ENCODE measurements at places on chromosomes 6 and 20.

DNA sequence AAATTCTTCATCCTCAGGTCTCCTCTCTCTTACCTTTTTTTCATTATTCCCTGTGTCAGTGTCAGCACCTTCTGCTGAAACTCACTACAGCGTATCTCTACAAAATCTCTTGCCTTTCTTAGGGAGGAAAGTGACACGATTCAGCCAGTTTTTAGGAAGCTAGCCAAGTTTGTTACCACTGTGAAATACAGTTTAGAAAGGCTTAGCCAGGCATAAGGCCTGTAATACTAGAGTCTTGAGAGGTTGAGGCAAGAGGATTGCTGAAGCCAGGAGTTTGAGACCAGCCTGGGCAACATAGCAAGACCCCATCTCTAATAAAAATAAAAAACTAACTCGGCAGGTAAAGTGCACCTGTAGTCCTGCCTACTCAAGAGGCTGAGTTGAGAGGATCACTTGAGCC, 16.7 kb downstream of the TAB2 start:
- no peak for DNase-seq

GRCh38 chr6:166630462-166630861, 3.4 kb upstream of the RPS6KA2 start:
- DNase-seq: no peak

DNA sequence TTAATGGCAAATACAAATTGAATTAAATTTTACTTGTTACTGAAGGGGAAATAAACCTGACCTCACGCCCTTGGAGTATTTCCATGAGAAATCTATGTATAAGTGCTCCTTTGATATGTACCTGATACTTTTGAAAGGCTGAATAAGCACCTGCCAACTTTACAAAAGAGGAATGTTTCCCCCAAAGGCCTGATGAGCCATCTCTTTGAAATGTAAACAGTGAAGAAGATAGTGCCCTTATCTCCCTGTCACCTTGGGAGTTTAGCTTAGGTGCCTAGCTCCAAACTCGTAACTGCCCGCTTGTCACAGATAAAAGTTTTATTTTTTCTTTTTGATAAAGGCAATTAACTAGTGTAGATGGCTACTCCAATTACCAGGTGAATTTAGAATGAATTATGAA, 1.1 kb upstream of the ZNF343 start:
- no peak for DNase-seq

DNA sequence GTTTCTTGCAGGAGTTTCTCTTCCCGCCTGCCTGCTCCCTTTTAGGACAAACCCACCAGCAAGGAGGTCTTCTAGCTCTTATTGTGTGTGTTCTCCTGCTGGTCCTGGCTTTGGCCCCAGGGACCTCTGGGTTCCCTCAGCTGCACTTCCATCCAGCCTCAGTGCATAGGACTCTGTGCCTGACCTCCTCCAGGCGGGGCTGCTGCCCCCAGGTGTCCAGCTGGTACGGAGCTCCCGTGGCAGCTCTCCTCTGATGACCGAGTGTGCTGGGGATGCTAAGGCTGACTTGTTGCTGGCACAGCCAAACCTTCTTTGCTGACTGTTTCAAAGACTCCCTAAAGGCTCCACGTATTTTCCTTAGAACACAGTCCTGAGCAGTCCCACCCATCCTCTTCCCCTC, 167.6 kb upstream of the PROKR2 start:
- no peak for DNase-seq

DNA sequence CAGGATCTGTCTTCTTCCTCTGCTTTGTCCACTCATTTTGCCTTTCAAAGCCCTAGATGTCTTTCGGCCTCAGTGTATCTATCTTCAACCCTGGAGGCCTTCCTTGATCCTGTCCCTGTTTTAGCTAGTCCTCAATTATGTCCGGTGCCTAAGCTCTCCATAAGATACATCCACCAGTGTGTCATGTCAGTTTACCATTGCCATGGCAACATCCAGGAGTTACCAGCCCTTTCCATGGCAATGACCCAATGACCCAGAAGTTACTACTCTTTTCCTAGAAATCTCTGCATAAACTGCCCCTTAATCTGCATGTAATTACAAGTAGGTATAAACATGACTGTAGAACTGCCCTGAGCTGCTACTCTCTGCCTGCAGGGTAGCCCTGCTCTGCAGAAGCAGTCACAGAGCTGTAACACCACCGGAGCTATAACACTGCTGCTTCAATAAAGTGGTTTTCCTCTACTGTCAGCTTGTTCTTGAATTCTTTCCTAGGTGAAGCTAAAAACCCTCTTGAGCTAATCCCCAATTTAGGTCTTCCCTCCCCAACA, 712.1 kb upstream of the AGPAT4 start:
- DNase-seq: no peak

GRCh38 chr6:92201618-92202017, 1217.7 kb downstream of the EPHA7 start:
- DNase-seq: peak; percentile 23

DNA sequence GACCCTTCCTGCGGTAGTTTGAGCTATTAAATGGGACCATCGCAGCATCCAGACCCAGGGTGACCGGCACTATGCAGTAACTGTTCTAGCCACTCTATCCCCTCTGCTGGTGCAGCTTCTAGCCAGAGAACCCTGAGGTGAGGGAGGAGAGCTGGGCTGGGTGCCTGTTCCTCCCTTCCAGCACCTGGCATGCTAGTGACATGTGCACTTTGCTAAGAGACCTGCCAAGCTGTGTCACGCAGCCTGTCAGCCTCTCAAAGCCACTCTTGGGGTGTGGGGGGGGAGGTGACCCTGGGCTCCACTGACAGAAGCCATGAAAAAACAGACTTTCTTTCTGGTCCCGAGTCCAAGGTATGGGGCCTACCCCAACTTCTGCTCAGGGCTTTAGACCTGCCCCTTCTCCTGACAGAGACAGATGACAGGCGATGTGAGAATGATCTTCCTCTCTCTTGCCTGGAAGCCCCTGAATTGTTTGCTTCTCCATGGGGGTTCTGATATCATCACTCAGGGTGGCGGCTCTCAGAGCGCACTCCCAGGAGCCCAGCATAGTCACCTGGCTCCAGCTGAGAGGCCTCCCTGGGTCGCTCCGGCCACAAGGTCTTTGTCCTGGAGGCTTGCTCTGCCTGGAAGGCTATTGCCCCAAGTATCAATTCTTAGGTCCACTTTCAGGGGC, 47.2 kb upstream of the MLN start:
- DNase-seq: no peak

DNA sequence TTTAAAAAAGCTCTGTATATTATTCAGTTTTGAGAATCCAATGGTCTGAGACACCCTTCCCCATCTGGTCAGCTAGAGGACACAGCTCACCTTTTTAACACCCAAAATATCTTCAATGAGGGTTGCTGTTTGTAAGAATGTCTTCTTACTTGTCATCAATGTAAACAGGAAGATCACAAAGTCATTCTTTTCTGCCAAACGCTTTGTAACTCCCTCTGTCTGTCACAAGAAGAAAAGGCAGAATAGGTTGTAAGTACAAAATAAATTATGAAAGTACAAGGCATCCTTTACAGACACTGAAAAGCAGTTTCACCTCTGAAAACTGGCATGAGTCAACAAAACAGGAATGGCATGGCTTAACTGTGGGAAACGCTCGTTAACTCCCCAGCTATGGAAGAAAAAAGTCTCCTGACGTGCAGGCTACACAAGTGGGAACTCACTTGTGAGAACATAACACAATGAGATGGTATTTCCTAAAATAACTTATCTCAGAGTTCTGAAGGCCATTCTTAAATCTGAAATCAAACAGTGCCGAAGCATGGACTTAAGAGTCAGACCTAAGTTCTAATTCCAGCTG, 42.7 kb downstream of the TRPC4AP start:
- DNase-seq: no peak

- no peak for DNase-seq
Observed at GRCh38 chr6:31794866-31795615, 511 bp downstream of the VARS1 start.

- DNase-seq: no peak
Observed at GRCh38 chr6:13005994-13006393, 289.4 kb downstream of the PHACTR1 start.

GRCh38 chr20:62049342-62050165, 16.1 kb downstream of the TAF4 start:
- no peak for DNase-seq

GRCh38 chr6:45507186-45507585, 129.5 kb upstream of the SUPT3H start:
- peak; percentile 54 for DNase-seq

- DNase-seq: peak; percentile 26
Observed at GRCh38 chr6:53986165-53986720, 125.0 kb upstream of the MLIP start.

DNA sequence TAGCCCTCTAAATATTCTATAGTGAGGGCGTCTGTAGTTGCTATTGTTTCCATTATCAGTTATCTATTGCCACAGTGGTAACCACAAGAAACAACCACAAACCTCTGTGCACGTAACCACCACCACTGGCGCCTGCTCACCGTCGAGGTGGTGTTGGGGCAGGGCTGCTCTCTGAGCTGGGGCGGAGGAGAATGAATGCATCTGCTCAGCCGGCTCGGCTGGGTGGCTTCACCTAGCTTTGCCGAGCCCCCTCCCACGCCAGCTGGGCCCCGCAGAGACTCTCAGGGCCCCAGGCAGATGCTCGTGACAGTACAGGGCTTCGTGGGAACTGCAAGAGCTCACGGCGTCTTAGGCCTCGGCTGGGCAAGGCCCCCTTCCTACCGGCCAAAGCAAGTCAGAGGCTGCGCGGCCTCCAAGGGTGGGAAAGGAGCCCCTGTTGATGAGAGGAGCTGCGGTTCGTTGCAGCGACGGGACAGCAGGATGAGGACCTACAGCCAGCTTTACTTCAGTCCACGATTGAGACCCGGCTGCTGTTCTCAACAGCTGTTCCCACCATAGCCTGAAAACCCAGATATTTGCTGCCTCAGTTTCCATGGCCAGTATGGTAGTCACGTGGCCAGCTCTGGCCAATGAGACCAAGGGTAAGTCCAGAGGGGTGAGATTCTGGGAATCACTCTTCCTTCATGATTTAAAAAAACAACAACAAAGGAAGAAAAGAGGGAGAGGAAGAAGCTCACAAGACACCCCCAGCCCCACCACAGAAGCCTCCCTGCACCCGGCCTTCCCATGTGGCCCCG, 120.2 kb upstream of the AFDN start:
- DNase-seq: no peak

DNA sequence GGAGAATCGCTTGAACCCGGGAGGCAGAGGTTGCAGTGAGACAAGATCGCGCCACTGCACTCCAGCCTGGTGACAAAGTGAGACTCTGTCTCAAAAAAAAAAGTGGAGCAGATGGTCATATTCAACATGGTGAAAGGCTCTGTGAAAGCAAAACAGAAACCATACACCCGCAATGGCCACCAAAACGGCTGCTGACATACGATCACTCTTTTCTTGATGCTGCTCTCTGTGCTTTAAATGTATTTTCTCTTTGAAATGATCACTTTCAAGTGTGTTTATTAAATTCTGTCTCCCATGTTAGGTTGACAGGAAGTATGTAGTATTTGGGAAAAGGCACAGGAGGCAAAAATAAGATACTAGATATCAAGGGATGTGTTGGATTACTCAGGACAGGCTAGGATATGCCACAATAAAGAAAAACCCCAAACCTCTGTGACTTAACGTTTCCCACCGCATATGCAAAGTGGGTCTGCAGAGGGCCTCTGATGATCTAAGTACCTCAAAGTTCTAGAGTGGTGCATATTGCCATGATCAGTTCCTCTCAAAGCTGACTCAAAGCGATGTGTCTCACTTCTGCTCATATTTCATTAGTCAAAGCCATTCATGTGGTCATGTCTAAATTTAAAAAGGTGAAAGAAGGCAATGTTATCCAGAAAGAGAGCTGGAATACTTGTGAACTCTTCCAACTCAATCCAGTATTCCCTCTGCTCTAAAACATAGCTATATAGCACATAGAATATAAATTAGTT, 155.1 kb upstream of the SOX4 start:
- no peak for DNase-seq

GRCh38 chr6:168828800-168829199, 387.8 kb downstream of the SMOC2 start:
- DNase-seq: peak; percentile 71

GRCh38 chr6:3456898-3457709, at the start of gene SLC22A23:
SLC22A23 (minus strand) TSS chr6:3457050; CDS start chr6:3456559, 491 bp downstream.
- peak; percentile 85 for DNase-seq

GRCh38 chr6:155939253-155939652, 483.6 kb upstream of the NOX3 start:
- no peak for DNase-seq

GRCh38 chr20:51899674-51900073, 97.4 kb upstream of the SALL4 start:
- DNase-seq: no peak

- DNase-seq: no peak
Observed at GRCh38 chr6:28167926-28168325, 26.2 kb downstream of the ZKSCAN8 start.

GRCh38 chr20:32911355-32911754, 52.6 kb downstream of the EFCAB8 start:
- DNase-seq: no peak

GRCh38 chr20:33604084-33604990, 57.8 kb upstream of the C20orf144 start:
- no peak for DNase-seq

DNA sequence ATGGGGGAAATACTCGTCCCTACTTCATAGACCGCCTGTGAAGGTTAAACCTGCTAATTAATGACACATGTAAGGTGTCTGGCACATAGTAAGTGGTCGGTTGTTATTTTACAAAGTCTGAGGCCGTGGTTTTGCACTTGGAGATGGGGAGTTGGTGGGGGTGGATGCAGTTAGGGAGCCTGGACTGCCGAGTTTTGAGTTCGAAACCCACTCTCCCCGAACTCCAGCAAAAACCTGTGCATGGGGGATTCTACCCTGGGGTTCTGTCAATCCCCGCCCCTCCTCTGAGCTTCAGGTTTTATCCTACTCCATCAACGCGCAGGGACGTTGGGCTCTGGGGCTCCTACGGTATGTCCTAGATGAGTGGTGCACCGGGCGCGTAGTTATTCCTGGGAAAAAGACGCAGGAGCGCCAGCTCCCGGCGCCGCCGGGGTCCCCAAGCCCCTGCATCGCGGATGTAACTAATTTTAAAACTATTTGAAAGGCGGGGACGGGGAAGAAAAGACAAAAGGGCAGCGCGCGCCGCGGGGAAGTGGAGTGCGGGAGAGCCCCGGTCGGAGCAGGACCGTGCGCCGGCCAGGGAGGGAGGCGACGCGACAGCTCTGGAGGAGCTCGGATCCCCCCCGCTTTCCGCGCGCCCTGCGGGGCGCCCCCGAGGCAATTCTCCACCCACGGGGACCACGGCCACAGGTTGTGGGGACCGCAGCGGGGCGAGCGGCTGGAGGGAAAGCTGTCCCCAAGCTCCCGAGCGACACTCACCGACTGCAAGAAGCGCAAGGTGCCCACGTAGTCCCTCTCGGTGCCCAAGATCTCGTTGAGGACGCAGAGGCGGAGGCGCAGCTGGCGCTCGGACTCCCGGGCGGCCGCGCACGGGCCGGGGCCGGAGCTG, 672 bp downstream of the PREX1 start:
- no peak for DNase-seq

GRCh38 chr6:150050846-150051245, 18.1 kb downstream of the ULBP3 start:
- DNase-seq: no peak

- DNase-seq: no peak
Observed at GRCh38 chr6:127085181-127085580, 33.3 kb upstream of the RSPO3 start.
